Posterior vena cava (tissue), 2 donors: ENCODE measurements at places on chromosomes 6 and 20. TPM values are rescaled to one million over a fixed set of nuclear protein-coding genes. Genes with fewer than 3 reads are reported as not detected.

DNA sequence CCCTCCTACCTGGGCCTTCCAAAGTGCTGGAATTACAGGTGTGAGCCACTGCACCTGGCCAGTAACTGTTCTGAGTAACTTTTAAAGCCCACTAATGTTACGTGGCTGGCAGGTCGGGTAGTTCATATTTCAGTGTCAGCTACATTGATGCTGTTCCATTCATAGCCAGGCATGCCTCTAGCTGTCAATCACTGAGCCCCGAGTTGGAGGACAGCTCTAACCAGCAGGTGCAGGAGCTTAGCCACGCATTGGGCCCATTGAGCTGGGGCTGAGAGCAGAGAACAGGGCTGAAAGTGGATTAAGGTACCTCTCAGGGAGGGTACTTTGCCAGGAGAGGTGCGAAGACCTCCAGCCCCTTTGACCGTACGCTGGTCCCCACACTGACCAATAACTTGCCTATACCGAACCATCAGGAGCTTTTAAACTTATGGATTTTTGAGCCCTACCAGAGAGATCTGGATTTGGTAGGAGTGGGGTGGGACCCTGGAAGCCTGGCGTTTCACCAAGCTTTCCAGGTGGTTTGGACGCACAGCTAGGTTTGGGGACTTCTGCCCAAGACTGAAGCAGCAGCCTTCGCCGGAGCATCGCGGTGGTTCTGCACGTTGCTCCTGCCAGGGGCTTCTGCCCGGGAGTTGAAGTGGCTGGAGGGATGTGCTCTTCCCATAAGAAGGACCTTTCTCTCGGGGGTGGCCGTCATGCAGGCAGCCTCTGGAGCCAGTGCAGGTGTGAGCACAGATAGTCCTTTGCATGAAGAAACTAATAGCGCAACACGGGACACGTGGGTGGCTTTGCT, 82.6 kb downstream of the SERAC1 start:
- no peak for DNase-seq

DNA sequence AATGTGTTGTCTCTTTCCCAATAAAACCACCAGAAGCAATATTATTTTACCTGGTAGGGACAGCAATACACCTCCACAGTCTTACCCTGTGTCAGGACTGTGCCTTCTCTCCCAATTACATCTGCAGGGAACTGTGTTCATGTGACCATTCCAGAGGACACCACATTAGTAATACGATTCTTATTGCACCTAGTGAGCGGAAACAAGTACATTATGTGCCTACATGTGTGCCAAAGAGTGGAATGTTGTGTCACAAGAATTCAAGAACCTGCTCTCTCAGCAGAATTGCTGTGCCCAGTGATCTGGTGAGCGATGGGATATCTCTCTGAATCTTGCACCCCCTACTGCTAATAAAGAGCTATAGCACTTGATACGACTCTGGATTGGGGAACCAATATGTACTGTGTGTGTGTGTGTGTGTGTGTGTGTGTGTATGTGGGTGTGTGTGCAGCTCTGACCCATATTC, 57.4 kb upstream of the FOXC1 start:
- DNase-seq: no peak

GRCh38 chr6:105431226-105431625, 28.3 kb upstream of the PREP start:
- DNase-seq: no peak

DNA sequence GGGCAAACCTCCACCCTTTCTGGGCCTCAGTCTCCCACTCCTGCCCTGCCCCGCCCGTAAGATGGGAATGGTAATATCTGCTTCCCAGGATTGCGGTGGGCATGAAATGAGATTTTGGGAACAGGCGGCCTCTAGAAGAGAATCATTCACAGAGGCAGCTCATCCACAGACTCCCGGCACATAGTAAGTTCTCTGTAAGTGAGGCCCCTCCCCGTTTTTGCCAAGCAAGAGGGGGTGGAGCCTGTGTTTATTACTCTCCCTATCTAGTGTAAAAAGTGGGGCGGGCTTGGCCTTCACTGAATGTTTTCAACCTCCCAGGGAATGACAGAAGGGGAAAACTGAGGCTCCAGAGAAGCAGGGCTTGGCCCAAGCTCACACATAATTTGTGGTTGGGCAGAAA, 20.0 kb downstream of the SUN5 start:
- DNase-seq: peak; percentile 15

The RAET1G gene
- not detected for total RNA-seq

The FAM83B gene
- not detected for total RNA-seq

- peak; percentile 47 for DNase-seq
Observed at GRCh38 chr6:170074907-170075306, 216.0 kb downstream of the DLL1 start.

GRCh38 chr6:128230267-128230989, 290.0 kb downstream of the PTPRK start:
- no peak for DNase-seq

- no peak for DNase-seq
Observed at GRCh38 chr6:81890846-81891245, 138.4 kb upstream of the TENT5A start.

The OLIG3 gene
- not detected for total RNA-seq

The FKBP1A gene
- total RNA-seq: 274 TPM

GRCh38 chr6:137783710-137784109, 83.3 kb upstream of the TNFAIP3 start:
- DNase-seq: no peak

DNA sequence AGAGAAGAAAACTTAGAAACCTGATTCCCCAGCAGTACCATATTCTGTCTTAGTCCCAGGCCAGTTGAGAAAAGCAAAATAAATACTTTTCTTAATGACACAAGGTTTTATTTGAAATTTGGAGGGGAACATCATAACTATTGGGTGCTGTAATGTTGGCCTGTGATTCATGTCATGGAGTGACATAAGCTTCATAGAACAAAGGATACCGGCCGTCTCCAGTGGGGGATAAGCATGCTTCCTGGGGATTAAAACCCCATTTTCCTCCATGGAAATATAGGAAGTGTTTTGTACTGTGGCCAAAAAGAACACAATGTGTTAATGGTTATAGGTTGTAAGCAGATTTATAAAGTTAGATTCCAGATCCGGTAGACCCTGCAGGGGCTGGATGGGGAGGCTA, 18.0 kb downstream of the MTHFD1L start:
- DNase-seq: no peak

The HLA-DOA gene
- 3.1 TPM for total RNA-seq

- DNase-seq: no peak
Observed at GRCh38 chr6:134787261-134787877, 162.5 kb downstream of the ALDH8A1 start.

- DNase-seq: no peak
Observed at GRCh38 chr20:38152175-38152620, 12.9 kb downstream of the TGM2 start.

DNA sequence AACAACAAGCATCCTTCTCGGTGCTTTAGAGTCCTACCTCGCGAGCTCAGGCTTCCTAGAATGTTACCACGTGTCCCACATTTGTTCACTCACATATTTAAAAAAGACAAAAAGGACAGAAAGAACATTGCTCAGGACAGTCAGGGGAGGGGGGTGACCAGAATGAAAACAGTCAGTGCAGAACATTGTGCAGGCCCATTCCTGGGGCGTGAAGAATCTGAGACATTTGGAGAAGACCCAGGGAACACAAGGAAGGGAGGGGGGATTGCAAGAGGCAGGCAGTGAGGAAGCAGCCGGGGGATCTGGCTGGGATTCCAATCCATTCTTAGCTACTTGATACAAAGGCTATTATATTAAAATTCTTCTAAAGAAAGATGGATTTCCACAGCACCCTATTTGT, 270.4 kb upstream of the CITED2 start:
- DNase-seq: no peak

DNA sequence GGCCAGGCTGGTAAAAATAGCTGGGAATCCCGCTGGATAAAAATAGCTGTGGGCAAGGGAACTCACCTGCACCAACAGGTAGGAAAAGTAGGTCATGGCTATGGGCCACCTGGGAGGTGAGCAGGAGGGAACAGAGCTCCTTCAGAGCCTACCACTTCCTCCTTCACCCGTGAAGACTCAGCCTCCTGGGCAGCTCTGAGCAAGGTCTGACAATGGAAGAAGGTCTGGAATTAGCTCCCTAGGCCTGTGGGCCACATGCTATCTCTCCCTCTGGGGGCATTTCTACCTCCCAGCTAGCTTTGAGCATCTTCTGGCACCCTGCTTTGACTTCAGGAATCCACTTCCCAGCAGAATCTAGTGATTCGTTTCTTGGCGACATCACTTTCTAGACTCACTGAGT, 153.9 kb downstream of the MRPL14 start:
- no peak for DNase-seq

DNA sequence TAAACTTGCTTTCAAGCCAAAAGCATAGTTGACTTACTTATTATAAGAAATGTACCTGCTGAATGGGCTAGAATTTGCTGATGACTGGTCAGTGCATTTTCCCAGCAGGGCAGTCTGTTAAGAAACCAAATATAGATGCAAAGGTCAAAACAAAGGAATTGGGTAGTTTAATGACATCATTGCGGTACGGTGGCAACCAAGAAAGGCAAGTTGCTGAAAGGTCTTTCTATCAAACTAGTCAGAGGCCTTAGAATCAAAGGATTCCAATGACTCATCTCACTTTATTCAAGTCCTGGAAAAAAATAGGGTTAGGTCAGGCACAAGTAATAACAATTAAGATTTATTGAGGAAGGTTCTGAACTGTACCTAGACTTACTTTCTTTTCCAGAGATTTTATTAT, 76.4 kb downstream of the KIZ start:
- DNase-seq: no peak

DNA sequence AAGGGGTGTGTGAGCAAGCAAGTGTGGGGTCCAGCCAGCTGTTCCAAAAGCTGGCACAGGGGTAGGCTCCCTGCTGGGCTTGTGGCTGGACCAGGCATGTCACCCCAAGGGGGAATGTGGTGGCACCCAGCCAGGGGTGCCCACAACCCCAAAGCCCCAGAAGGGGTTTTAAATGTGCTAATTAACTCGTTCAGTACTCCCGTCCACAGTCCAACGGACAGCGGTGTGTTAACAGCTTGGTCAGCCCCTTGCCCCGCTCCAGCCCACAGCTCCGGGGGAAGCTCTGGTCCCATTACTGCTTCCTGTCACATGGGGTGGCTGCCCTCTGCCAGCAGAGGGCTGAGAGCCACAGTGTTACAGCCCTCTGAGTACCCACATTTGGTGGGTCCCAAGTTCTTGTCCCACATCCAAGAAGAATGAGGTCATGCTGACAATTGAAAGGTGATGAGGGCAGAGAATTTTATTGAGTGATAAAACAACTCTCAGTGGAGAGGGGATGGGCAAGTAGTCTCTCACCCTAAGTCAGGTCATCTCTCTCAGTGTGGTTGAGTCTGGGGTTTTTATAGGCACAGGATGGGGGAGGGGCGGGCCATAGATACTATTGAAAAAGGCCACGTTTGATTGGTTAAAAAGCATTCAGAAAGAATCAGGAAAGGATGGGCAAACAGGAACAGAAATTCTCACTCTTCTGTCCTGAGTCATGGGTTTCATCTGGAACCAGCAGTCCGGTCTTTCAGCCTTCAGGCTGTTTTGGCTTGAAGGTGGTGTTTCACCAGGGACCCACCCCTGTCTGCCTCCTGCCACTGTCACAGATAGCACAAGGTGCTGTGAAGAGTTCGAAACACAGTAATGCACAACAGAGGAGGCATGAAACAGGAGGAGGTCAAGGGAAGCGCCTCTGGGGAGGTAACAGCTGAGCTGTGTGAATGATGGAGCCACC, 238.5 kb downstream of the NFATC2 start:
- no peak for DNase-seq

DNA sequence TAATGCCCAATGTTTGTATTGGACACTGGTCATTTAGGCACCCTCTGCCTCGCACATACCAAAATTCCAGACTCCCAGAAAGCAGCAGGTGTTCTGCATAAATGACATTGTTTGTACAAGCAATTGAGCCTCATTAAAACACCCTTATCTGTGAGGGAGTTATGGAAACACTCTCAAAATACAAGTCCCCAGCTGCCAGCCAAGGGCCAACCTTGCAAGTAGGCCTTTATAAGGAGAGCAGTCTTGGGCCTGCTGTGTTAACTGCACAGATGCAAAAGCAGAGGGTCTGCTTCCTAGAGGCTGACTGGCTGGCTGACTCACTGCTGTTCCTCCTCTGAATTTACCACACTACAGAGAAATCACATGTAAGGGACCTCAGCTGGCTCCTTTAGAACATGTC, 150.4 kb upstream of the HMGN3 start:
- DNase-seq: no peak

DNA sequence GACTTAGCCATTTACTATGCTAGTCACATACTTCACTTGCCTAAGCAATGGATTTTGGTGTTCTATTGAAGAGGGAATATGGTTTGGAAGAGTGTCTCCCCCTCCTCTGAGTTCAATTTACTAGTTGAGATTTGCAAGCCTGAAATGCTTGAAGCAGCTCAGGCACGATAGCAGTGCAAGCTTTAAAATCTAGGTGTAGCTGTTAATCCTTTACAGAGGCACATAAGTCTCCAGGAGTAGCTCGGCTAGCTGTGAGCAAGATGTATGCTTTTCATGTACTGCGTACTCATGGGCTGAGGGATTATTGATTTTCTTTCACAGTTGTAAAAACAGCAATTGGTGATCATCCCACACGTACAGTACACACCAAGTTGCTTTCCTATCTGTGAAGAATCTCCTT, 726 bp downstream of the FLRT3 start:
- DNase-seq: no peak

The WFDC5 gene
- total RNA-seq: not detected

DNA sequence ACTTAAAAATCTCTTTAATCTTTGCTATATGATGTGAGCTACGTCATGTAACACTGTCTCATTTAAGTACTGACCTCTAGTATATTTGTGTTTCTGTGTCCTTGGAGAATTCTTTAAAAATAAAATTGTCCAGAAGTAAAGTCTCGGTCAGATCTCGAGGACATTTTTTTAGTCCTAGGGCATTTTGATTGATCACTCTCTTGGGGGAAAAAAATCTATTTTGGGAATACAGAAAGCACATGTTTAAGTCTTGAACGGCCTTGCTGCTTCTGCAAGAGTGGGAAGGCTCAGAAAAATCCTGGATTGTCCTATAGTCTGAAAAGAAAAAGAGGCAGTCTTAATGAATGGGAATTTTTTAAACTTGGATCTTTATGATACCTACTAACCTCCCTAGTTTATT, 234.3 kb downstream of the UTRN start:
- DNase-seq: no peak
